ENCODE measurements at places on chromosomes 4 and X.

- peak; percentile 55 for DNase-seq
These were observed 492.9 kb downstream of the INPP4B start for GRCh38 chr4:142353149-142353738.

- no peak for DNase-seq
These were observed 10.9 kb downstream of the CEP135 start for GRCh38 chr4:55959655-55960054.

GRCh38 chr4:170025523-170026252 is 507 bp downstream of the MFAP3L start:
- DNase-seq: no peak

- no peak for DNase-seq
These were observed 102.7 kb upstream of the TBC1D9 start for GRCh38 chr4:140858897-140859296.

DNA sequence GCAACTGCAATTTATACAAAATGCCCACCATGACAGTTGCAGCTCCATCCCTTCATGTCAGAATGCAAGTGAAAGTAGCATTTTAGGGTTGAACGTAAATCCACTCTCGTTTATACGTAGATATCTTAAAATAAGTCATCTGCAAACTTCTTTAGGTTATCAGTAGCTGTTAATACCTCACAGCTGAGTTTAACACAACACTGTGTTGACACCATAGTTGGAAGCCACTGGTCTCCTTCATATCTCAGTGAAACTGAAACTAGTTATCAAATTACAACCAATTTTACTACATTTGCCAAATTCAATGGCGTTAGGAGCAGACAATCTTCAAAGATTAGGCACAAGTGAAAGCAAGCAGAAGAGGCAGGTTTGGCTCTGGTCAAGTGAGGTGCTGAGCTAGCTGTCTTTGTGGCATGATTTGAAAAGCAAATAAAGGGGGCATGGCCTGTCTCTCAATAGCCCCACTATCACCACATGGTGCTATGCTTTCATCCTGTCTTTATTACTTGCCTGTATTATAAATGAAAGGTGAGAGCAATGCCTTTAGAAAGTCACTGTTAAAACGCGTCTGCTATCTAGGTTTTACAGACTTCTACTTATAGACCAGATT is 12.3 kb downstream of the PPP3CA start:
- no peak for DNase-seq

DNA sequence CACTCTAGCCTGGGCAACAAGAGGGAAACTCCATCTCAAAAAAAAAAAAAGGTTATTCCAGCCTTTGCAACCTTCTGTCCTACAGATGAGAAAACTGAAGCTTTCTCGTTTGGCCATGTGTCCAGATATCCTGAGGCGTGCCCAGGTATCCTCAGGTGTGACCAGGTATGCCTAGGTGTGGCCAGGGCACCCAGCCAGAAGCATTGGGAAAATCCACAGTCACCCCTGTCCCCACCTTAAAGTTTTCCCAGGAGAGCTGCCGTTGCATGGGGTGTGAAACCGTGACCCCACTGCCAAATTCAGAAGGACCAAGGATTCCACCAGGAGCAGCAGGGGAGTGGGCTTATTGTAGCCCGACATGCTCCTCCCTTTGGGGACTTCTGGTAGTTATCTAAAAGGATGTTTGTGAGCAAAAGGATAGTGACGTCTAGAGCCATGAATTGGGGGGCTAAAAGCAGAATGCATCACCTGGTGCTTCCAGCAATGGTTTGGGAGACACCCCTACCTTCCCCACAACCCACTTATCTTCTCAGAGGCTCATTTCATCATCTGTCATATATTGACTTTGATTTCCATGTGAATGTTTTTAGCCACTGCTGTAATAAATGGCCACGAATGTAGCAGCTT is 4.0 kb upstream of the DHRSX start:
- no peak for DNase-seq

DNA sequence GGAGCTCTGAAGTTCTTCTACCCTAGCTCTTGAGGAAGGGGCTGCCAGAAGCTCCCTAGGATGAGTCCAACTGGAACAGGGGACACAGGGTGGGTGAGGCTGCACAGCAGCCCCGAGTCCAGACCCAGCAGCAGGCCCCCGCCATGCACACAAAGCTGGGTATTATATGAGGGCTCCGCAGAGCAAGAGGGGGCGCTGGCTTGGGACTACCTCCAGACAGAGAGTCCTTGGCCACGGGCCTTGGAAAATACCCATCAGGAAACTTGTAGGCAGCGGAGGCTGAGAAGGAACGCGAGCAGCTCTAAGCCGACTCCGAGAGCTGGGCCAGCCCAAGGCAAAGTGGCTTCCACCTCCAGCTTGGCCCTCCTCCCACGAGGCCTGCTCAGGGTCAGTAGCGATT is 8.1 kb downstream of the HCFC1 start:
- DNase-seq: no peak

GRCh38 chr4:1022739-1023066 is 11.3 kb downstream of the FGFRL1 start:
- DNase-seq: no peak

DNA sequence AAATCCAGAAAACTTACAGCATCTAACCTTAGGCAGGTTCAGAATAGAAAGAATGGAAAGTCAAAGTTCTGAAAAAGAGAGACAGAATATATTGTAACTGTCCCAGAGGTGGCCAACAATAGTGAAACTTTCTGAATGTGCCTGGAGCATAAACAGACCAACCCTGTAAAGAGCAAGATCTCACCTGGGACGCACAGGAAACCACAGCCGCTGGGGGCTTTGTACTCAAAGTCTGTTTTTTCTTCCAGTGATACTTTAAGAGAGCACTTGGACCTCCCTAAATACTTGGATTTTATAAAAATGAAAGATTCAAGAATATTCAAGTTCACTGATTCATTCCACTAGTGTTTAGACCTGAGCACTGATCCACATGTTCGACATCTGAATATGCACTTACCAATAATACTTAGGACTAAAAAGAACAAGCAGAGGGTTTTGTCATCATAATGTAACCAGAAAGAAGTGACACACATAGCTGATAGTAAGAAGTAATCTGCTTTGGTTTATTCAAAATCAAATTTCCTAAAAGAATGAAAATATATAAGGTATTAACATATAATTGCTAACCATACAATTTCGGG is 35.3 kb downstream of the ARAP2 start:
- peak; percentile 51 for DNase-seq

GRCh38 chrX:37781814-37782213 is 2.0 kb downstream of the CYBB start:
- DNase-seq: no peak

GRCh38 chrX:122866532-122866931 is 317.5 kb upstream of the GRIA3 start:
- no peak for DNase-seq

GRCh38 chr4:7222521-7222920 is 30.2 kb downstream of the SORCS2 start:
- DNase-seq: no peak

GRCh38 chr4:164313853-164314252 is 440.1 kb upstream of the SMIM31 start:
- no peak for DNase-seq

- no peak for DNase-seq
These were observed 466.1 kb upstream of the GRID2 start for GRCh38 chr4:91837608-91838029.

DNA sequence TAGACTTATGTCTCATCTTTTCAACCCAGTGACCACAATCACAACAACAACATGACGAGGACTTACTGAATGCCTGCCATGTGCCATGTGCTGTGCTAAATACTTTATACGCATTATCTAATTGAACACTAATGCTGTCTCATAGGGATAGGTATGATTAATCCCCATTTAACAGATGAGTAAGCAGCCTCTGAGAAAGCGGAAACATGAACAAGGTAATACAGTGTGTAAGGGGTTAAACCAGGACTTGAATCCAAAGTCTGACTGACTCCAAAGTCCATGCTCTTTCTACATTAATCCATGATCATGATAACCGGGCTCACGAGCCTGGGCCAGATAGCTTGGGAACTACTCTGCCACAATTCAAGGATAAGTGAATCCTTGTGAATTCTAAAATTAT is 105.3 kb upstream of the MBNL3 start:
- no peak for DNase-seq

DNA sequence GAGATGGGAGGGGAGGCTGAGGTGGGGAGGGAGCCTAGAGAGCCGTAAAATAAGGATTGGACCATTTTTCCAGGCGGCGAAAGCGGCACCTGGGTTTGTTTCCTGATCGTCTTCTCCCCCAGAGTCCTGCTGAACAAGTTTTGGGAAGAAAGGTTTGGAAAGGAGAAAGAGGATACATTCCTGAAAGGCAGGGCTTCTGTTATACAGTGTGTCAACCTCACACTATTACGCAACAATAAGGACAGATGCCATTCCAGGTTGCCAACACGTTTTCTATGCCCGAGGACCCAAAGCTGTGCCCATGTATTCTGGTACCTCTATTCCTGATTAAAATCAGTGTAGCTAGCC is 658 bp downstream of the SCOC start:
- no peak for DNase-seq

DNA sequence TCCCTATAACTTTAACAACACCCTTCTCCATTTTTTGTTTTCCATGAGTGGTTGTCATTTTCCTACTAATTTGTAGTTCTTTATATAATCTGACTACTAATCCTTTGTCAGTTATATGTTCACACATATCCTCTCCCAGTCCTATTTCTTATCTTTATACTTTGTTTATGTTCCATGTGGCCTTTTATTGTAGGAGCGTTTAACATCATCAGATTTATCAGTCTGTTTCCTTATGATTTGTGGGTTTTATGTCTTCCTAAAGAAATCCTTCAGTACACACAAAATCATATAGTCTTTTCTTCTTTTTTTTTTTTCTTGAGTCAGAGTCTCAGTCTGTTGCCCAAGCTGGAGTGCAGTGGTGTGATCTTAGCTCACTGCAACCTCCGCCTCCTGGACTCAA is 204.9 kb upstream of the SPRY1 start:
- no peak for DNase-seq

DNA sequence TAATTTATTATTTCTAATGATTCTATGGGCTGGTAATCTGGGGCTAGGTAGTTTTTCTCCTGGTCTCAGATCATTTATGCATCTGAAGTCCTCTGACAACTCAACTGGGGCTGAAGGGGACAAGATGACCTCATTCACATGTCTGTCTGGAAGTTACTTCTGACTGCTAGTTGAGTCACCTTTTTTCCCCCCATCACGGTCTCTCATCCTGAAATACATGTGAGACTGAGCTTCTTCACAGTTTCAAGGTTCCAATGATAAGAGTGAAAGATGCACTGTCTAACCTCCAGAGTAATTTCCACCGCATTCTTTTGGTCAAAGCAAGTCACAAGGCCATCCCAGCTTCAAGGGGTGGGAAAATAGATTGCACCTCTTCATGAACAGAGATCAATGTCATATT is 356.7 kb upstream of the RPS6KA3 start:
- no peak for DNase-seq

- DNase-seq: peak; percentile 63
These were observed 118.4 kb downstream of the DTHD1 start for GRCh38 chr4:36399762-36400353.

DNA sequence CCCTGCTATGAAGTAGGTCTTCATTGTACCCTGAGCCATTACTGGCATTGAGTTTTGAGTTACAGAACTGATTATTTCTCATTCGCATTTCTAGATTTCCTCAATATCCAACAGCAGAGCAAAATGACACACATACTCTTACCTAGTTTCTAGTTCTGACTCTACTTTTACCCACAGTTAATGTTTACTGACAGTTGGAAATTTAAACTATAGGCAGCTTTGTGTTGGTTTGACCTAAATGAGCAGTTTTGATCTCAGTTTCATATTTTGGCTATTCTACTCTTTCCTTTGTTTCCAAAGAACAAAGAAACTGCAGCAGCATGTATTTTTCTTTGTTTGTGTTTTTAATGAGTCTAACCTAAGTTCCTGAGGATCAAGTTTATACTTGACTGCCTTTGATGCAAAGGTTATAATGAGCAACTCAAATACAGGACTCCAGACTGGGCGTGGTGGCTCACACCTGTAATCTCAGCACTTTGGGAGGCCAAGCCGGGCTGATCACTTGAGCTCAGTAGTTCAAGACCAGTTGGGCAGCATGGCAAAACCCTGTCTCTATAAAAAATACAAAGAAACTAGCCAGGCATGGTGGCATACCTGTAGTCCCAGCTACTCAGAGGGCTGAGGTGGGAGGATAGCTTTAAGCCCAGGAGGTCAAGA is 30.4 kb downstream of the TXK start:
- DNase-seq: no peak

- no peak for DNase-seq
These were observed 217.9 kb downstream of the ARAP2 start for GRCh38 chr4:36026348-36026880.

GRCh38 chr4:41753942-41754341 is 5.4 kb upstream of the PHOX2B start:
- DNase-seq: no peak

- DNase-seq: peak; percentile 68
These were observed 4.8 kb upstream of the DAPP1 start for GRCh38 chr4:99811850-99812249.

DNA sequence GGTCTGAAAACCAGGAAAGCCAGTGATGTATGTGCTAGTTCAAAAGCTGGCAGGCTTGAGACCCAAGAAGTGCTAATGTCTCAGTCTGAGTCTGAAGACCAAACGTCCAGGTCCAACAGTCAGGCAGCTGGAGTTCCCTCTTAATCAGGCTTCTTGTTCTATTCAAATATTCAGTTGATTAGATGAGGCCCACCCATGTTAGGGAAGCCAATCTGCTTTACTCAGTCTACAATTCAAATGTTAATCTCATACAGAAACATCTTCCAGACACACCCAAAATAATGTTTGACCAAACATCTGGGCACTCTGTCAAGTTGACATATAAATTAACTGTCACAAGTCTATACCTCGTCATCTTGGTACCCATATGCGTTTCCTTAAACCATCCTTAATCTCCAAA is 72.4 kb upstream of the IL2 start:
- DNase-seq: no peak

DNA sequence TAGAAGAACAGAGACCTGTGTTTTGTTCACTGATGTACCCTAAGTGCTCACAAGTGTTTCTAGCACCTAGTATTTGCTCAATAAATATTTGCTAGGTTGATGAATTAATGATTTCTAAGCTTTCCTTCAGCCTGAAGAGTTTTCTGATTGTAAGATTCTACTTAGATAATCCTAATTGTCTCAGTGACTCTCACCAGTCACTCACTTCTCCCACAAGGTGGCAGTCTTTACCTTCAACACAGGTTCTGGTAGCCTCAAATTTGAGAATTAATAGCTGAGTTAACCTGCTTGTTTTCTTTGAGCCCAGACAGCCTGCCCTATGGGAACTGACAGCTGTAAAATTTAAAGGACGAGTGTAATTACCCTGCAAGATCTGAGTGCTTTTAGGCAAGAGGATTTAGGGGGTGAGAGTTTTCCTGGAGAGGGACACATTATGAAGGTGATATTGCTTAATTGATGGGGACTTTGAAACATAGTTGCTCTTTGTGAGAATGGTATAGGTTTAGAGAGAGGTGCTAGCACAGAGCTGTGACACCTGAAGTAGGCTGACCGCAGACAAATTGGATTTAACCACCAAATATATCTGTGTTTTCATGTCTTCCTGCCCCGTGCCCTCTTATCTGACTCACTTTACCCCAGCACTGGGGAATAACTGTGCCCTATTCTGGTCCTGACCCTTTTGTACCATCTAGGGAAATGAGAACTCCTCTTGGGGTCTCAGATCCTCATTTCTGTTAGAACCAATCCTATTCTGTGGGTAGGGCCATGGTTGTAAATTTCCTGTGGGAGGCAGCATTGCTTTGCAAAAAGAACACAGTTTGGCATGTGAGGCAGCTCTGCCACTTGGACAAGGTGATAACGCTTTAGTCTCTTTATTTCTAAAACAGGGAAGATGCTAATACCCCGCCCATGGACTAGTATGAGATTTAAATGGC is 27.7 kb downstream of the CD38 start:
- peak; percentile 65 for DNase-seq

- DNase-seq: peak; percentile 56
These were observed 3.1 kb upstream of the NR3C2 start for GRCh38 chr4:148445071-148445859.

Measured in CD4-positive, alpha-beta T cell treated with Interleukin-4 for 4 hours (primary cell).